ENCODE measurements at places on chromosomes 12 and 14.

DNA sequence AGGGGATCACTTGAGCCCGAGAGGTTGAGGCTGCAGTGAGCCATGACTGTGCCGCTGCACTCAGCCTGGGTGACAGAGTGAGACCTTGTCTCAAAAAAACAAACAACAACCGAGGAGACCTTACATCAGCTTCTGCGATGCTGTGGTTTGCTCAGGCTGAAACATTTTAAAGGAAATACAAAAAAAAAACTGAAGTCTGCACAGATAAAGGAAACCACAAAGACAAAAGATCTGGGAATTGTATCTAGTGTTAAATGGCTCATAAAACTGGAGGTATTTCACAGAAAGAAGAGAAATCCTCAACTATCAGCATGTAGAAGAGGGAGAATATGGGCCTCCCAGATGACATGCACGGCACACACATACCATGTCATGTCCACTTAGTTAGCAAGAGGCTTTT, 60.3 kb upstream of the VPS33A start:
- no peak for DNase-seq

GRCh38 chr14:70359076-70359424, 433 bp downstream of the COX16 start:
- DNase-seq: no peak

GRCh38 chr14:105806568-105806967, 280.2 kb downstream of the TMEM121 start:
- no peak for DNase-seq

DNA sequence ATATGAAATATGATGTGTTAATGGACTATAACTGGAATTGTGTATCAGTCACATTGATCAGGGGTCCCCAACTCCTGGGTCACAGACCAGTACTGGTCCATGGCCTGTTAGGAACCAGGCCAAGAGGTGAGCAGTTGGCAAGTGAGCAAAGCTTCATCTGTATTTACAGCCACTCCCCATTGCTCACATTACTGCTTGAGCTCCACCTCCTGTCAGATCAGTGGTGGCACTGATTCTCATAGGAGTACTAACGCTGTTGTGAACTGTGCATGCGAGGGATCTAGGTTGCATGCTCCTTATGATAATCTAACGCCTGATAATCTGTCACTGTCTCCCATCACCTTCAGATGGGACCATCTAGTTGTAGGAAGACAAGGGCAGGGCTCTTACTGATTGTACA, 72.3 kb downstream of the CDK17 start:
- no peak for DNase-seq

DNA sequence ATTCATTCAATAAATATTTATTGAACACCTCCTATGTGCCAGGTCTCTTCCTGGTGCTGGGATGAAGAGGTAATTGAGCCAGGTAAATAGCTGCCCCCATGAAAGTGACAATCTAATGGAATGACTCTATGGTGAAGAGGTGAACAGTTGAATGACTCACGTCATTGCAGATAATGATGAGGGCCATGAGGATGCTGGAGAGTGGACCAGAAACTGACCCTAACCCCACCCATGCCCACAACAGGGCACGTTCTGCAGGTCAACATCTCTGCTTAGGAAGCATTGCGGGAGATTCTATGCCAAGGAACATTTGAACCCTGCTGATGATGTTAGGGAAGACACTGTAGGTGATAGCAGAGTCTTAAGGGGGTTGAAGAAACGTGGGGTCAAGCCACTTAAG, 788.9 kb upstream of the TBX3 start:
- DNase-seq: no peak

GRCh38 chr12:77686760-77687159, 143.9 kb upstream of the NAV3 start:
- no peak for DNase-seq

GRCh38 chr14:88004506-88005036, 364 bp upstream of the GPR65 start:
- no peak for DNase-seq

DNA sequence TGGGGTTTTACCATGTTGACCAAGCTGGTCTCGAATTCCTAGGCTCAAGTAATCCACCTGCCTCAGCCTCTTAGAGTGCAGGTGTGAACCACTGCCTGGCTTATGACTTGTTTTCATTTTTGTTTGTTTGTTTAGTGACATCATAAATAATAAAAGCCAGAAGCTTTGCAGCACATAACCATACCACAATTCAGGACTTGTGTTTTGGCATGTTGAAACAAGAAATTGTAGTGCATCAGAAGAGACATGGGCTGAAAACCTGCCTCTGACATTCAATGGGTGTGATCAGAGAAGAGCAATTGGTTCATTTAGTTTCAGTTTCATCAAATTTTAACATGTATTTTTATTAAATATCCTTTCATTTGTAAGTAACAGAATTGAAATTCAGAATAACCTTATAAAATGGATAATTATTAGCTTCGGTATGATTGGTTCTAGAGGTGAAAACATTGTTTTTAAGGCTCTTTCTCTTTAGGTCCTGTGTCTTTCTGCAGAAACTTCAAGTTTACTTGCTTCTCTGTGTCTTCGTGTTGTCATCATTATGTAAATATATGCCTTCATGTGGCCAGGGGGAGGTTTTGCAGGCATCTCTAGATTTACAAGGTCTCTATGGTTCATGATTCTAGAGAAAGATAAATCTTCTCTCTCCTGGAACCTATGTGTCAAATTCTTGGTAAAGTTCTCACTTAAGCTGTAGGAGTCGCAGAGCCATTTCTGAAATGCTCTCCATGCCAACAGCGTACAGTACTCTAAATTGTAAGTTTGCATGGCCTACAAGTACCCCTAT, 312.0 kb downstream of the KCNC2 start:
- DNase-seq: no peak

DNA sequence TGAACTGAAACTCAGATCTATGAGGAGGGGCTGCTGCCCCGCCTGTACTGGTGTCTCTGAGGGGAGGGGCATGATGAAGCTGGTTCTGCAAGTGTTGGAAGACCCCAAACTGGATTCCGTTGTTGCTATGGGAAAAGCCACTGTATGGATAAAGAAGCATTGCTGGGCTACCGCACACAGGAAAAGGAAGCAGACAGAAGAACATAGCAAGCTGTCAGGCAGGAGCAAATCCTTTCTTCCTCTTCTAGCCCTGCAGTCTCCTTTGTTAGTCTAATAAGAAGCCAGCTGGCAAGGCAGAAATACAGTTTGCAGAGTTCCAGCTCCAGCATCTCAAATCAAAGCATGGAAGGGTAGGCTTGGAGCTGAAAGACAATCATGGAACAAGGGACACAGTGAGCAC, 26.3 kb upstream of the NR1H4 start:
- no peak for DNase-seq

GRCh38 chr12:28051516-28052354, 79.2 kb upstream of the PTHLH start:
- no peak for DNase-seq

GRCh38 chr12:45575417-45575816, 154.1 kb upstream of the ARID2 start:
- DNase-seq: no peak

- no peak for DNase-seq
Measured at GRCh38 chr14:59407246-59408010, 57.8 kb downstream of the GPR135 start.

GRCh38 chr14:32667287-32667686, 271.4 kb upstream of the NPAS3 start:
- no peak for DNase-seq

GRCh38 chr14:81224222-81224621, 3.5 kb upstream of the GTF2A1 start:
- DNase-seq: no peak

DNA sequence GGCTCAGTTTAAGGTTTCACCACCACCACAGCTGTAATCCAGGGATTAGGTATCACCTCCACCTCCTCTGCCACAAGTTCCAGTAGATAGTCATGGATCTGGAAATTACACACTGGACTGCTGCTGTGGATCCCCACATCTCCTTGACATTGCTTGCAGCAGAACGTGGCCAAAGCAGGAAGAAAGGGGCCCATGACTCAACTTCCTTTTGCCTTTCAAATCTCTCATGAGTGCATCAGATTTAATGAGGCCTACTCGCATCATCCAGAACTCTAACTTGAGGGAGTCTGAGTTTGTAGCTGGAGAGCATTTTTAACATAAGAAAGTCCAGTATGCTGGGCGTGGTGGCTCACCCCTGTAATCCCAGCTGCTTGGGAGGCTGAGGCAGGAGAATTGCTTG, 29.2 kb upstream of the TMED10 start:
- no peak for DNase-seq

DNA sequence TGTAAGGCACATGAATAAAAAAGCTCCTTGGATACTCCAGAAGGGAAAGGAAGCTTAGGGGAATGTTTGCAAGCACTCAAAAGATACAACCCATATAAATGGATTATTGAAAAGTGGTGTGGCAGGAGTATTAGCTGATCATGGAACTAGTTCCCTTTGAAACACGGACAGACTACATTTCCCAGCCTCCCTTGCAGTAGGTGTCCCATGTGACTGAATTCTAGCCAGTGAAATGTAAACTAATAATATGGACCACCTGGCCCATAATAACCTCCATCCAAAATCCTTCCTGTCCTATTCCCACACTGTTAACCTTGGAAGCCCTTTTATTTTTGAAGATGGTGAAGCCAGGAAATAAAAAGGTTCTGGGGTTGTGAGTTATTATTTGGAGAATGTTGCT, 242.3 kb downstream of the SUDS3 start:
- no peak for DNase-seq

GRCh38 chr14:53519137-53519536, 366.0 kb upstream of the DDHD1 start:
- no peak for DNase-seq

DNA sequence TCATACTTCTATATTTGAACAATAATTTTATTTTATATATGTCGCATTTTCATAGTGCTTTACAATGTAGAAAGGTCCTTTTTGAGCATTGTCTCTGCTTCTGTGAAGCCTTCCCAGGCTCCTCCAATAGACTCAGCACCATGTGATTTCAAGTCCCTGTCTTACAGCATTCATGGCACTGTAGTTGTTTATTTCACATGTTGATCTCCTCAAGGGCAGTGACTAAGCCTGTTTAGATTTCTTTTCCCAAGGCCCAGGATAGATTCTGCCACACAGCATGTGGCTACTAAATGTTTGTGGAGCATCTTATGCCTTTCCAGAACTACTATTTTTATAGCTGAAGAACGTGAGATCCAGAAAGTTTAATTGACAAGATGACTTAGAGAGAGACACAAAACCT, 391.7 kb downstream of the TMEM117 start:
- DNase-seq: no peak

- DNase-seq: no peak
Measured at GRCh38 chr12:24728366-24728765, 220.5 kb downstream of the BCAT1 start.

GRCh38 chr12:124160097-124160756, 134.7 kb upstream of the RFLNA start:
- no peak for DNase-seq

DNA sequence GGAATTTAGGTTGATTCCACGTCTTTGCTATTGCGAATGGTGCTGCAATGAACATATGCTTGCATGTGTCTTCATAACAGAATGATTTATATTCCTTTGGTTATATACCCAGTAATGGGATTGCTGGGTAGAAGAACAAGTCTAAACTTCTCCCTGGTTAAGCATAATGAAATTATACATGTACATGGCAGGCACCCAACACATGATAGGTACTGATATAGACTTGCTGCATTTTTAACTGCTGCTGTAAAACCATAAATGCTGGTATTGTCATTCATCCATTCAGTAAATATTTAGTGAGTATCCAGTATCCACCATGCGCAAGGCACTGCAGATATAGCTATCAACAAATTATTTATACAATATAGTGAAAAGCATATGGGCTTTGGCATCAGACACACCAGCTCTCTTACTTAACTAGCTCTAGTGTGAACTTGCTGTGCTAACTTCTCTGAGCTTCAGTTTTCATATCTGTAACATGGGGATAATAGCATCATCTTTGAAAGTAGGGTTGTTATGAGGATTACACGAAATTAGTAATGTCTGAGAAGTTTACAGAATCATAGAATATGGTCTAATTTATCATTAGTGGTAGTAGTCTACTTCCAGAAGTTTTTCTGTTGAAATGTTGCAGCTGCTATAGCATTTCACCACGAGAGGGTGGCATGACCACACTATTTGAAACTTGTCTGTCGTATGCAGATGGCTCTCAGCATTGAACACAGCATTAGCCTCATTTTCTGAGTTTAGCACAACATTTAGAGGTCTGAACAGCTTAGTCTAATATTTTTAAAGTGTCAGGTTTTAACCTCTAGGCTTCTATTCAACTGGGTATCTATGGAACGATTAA, 32.0 kb upstream of the SEL1L start:
- no peak for DNase-seq

- no peak for DNase-seq
Measured at GRCh38 chr12:10165421-10165820, 6.5 kb downstream of the OLR1 start.

Data from ecto neural progenitor cell (in vitro differentiated cells).